ENCODE measurements at places on chromosomes 2 and 18. TPM values are rescaled to one million over a fixed set of nuclear protein-coding genes. Genes with fewer than 3 reads are reported as not detected.

DNA sequence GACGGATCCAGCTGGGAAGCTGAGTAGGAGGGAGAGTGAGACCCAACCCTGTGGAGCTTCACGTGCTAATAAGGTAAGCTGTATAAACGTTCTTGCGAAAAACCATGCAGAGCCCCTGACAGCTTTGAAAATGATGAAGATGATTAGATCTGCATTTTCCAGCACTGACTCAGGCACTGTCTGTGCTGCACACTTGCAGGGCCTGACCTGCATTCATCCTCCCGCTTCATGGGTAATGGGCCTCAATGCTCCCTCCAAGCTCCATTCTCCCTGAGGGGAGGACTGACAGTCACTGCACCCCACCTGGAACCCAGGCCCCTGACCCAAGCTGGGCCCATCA lies 205.4 kb downstream of the TMEM163 start:
- DNase-seq = no peak

DNA sequence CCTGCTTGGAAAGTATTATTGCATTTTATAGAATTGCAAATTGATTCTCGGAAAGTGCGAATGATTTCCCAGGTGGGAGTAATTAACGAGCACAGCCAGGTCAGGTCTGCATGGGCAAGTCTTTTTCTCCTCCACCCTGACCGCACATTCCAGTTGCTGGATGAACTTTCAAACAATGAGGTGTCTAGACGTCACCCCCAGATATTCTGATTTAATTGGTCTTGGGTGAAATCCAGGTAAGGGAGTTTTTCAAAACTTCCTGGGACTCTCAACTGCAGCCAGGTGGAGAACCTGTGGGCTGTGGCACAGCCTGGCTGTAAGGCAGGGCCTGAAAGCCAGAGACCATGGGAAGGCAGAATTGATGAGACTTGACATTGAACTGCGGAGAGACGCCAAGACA lies 15.9 kb upstream of the RNF152 start:
- DNase-seq = no peak

- DNase-seq = no peak
Observed at GRCh38 chr2:121260370-121261154, 24.4 kb downstream of the TFCP2L1 start.

GRCh38 chr2:148928395-148928794 lies 53.4 kb downstream of the KIF5C start:
- DNase-seq = no peak

GRCh38 chr18:65221736-65222135 lies 529.1 kb upstream of the CDH7 start:
- DNase-seq = no peak

DNA sequence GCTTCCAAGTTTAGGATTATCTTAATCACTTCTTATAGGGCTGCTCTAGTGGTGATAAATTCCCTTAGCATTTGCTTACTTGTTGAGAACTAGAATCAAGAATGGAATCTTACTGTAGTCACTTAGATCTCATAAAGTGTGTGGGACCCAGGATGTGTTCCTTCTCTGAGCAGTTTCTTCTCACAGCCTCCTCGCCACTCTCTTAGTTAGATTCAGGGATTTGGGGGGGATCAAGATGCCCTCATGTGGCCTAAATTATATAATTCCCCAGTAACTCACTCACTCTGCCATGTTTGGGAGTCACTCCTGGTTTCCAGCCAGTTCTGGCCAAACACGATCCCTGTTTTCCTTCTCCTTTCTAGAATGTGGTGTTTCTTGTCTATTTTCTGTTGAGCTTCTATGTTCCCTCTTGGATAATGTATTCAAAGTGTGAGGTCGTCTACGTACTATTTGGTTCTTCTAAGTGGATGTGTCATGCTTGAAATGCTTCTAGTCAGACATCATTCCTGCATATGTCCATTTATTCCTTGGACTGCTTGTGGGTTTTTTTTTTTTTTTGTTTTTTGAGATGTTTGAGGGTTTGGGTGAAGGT lies 414.9 kb upstream of the SYT4 start:
- no peak for DNase-seq

DNA sequence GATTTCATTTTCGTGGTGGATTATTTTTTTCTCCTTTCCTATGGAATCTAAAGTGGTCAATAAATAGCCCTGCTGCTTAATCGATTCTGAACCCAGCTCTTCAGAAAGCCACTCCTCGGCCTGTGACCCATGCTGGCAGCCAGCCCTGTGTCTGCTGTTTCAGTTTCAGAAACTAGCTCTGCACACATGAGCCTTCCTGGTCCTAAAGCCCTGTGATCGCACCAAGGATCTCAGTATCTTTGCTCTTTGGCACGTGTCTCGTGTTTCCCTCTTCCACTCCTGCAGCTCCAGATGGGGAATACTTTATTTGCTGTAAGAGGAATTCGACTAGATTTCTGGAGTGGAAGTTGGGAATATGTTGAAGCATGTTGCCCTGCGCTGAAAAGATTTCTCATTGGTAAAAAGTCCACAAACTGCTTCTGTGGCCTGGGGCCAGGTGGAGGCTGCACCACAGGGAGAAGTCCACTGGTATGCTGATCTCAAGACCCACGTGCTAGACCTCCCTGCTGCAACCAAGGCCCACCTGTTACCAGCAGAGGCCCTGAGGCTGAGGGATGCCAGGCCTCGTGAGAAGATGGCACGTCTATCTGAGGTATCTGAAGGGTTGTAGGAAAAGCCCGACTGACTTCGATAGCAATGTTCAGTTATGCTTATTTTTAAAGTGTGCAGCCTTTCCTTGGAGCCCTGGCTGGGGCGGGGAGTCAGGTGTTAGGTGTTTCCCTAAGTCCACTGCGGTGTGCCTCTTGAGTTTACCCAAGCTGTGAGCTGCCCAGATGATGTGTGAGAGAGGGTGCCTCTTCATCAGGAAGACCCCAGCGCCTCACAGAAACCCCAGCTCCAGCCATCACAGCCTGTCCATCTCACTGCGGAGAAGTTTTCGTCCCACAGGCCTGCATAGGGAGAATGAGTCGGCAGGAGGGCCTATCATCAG lies 33.6 kb upstream of the CELF4 start:
- no peak for DNase-seq

GRCh38 chr2:147628971-147629421 lies 215.8 kb upstream of the ACVR2A start:
- DNase-seq = no peak

GRCh38 chr2:218432676-218433365 lies 13.9 kb downstream of the VIL1 start:
- DNase-seq = no peak

The EVX2 gene
- total RNA-seq = not detected

GRCh38 chr2:239585422-239585821 lies 184.6 kb upstream of the HDAC4 start:
- no peak for DNase-seq

DNA sequence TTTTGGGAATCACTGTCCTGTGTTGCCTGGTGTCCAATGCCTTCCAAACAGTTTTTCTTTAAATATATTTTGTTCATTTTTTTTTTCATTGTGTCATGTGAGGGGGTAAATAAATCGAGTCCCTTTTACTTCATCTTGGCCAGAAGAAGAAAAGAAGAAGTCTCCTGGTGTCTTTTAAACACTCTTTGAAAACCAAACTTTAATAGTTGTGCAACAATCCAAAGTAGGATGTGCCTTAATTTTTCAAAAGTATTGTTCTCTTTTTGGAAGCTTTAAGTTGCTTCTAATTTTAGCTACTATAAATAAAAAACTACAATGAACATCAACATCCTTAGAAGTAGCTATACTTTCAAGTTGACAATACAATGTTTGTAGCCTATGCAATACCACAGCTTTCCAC lies 154.9 kb downstream of the ATAD2B start:
- no peak for DNase-seq

DNA sequence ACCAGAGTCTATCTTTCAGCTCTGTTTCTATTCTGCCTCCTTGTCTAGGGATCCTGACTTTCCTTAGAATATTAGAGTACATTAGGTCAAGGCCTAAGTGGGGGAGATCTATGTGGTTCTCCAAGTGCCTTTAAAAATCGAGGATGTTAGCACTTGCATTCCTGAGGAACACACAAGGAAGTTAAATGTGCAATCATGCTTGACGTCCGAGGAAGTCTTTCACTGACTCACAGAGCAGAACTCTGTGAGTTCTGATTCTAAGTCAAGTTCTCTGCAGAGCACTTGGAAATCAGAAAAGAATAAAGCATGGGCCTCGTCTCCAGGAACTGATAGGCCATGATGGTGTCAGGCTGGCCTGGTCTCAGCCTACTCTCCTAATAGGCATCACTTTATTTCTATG lies 17.2 kb downstream of the FHOD3 start:
- no peak for DNase-seq

The HES6 gene
- 64.7 TPM for total RNA-seq

- DNase-seq = no peak
Observed at GRCh38 chr18:50662775-50663383, 103.0 kb downstream of the MAPK4 start.

DNA sequence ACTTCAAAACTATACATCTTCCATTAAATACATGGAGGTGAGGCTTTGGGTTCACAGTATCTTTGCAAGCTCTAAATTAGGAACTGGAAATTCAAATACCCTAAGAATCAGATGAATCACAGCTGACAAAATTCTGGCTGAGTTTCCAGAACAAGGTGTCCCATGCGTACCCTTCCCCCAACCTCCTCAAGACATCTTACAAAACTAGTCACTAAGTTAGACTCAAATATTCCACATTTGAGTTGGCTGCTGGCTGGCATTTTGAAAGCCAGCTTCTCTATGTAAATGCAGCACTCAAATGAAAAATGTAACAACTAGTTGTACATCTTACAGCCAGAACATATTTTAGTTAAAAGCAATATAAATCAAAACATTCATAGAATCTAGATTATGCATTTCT lies 131.0 kb upstream of the ARL5A start:
- DNase-seq = no peak

DNA sequence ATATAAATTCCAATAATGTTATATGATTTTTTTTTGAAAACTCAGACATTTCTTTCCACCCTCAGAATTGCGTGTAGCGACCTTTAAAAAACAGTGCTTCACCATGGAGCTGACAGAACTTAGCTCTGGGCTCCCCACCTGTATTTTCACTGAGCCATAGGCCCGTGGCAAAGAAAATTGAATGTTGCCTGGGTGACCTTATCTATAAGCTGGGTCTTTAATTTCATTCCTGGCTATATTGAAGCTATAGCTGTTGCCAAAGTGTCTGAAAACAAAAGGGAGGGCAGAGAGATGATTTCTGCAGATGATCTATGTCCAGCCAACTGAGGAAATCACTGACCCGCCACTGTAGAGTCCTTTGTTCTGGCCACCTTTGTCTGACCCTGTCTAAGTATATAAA lies 411.7 kb downstream of the PTPRM start:
- no peak for DNase-seq

GRCh38 chr2:99636144-99637034 lies 146.6 kb upstream of the REV1 start:
- no peak for DNase-seq

DNA sequence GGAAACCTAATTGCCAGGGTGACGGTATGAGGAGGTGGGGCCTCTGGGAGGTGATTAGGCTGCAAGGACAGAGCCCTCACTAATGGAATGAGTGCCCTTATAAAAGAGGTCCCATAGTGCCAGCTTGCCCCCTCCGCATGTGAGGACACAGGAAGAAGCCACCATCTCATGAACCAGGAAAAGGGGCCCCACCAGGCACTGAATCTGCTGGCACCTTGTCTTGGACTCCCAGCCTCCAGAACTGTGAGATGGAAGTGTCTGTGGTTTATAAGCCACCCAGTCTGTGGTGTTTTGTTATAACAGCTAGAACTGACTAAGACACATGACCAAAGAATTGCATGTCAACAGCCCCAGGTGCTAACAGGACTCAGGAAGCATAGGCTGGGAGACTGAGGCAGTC lies 214.3 kb downstream of the MGAT5 start:
- DNase-seq = no peak

GRCh38 chr18:21439431-21439846 lies 161.1 kb downstream of the ESCO1 start:
- DNase-seq = no peak

The AKAIN1 gene
- not detected for total RNA-seq

GRCh38 chr2:85675427-85675826 lies 7.4 kb upstream of the SFTPB start:
- DNase-seq = no peak

Measured in progenitor cell of endocrine pancreas (in vitro differentiated cells).